ENCODE measurements at places on chromosomes 1 and 21. TPM values are rescaled to one million over a fixed set of nuclear protein-coding genes. Genes with fewer than 3 reads are reported as not detected.

GRCh38 chr1:230940848-230941247, 37.8 kb downstream of the TTC13 start:
- no peak overlapping the region for H3K4me3 ChIP-seq
- no peak for DNase-seq
- no peaks in the 10 kb centered on the region for H3K27me3 ChIP-seq
- no peaks in the 10 kb centered on the region for H3K4me1 ChIP-seq

DNA sequence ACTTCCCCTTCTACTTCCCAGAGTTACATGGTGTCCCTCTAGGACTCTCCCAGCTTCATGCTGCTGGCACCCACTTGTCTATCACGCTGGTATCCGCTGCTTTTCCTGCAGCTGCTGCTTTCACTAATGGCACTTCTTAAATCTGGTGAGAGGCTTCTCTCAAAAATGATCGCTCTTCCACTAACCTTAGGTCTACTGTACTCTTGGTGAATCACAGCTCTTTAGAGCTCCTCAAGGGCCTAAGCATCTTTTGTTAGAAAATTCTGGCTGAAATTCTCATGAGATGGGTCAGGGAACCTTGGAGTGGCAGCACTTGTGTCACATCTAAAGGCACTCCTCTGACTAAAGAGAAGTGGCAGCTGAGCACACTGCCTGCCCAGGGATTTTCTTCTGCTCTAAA, 32.1 kb downstream of the ZMYND12 start:
- H3K36me3 ChIP-seq = no peaks in the 10 kb centered on the region
- H3K4me3 ChIP-seq = no peak overlapping the region
- H3K27ac ChIP-seq = no peak overlapping the region

GRCh38 chr21:18354947-18355346, 48.6 kb downstream of the TMPRSS15 start:
- no peak overlapping the region for H3K27ac ChIP-seq
- H3K4me3 ChIP-seq = no peak overlapping the region
- H3K36me3 ChIP-seq = no peaks in the 10 kb centered on the region
- no peaks in the 10 kb centered on the region for H3K4me1 ChIP-seq
- H3K27me3 ChIP-seq = no peaks in the 10 kb centered on the region

DNA sequence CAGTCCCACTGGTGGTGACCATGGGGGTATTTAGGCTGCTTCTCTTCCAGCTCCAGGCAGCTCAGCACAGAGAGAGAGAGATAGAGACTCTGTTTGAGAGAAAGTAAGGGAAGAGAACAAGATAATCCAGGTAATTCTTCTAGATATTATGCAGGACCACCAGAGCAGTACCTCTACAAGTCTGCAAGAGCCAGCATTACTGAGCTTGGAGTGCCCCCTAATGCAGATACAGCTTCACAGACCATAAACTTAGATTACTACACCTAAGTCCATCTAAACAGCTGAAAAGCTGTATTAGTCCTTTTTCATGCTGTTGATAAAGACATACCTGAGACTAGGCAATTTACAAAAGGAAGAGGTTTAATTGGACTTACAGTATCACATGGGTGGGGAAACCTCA, 570.3 kb downstream of the LRRIQ3 start:
- H3K27ac ChIP-seq = no peak overlapping the region
- H3K4me1 ChIP-seq = peaks cover 42% of the 10 kb centered on the region
- no peaks in the 10 kb centered on the region for H3K27me3 ChIP-seq

DNA sequence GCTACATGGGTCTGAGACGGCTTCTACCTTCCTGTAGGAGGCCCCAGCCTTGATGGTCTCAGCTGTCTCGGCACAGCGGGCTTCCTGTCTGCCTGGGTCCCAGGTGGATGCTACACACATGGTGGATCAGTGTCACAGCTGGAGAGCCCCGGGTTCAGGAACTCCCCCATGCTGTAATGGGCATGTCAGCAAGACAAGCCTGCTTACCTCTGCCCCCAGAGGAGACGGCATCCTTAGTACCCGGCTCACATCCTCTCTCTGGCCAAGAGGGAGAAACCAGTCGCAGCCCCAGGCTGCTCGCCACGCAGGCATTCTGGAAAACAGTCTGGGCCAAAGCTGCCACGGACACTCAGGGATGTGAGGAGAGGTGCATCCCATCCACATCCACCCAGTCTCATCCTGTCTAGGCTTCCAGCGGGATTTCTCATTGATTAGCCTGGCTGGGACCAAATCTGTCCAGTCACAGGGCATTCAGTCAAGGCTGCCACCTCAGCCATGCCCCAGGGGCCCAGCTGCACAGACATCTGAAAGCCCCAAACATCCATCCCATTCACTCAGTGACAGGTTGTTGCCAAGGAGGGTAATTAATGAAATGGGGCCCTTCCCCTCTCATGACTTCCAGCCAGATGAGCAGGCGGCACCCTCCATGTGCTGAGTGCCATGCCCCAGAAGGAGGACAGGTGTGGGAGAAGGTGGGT, 10.5 kb downstream of the SNAP47 start:
- DNase-seq = no peak
- peaks cover 7% of the 10 kb centered on the region for H3K36me3 ChIP-seq
- no peak overlapping the region for H3K27ac ChIP-seq
- H3K4me1 ChIP-seq = no peaks in the 10 kb centered on the region
- no peaks in the 10 kb centered on the region for H3K27me3 ChIP-seq

Gene ETV3L
- not detected for total RNA-seq

- H3K4me1 ChIP-seq = no peaks in the 10 kb centered on the region
- DNase-seq = no peak
- no peak overlapping the region for H3K27ac ChIP-seq
- no peak overlapping the region for H3K4me3 ChIP-seq
- H3K27me3 ChIP-seq = no peaks in the 10 kb centered on the region
Measured at GRCh38 chr1:230919207-230919606, 50.9 kb upstream of the C1orf198 start.
